ENCODE measurements at places on chromosomes 2 and 18.

DNA sequence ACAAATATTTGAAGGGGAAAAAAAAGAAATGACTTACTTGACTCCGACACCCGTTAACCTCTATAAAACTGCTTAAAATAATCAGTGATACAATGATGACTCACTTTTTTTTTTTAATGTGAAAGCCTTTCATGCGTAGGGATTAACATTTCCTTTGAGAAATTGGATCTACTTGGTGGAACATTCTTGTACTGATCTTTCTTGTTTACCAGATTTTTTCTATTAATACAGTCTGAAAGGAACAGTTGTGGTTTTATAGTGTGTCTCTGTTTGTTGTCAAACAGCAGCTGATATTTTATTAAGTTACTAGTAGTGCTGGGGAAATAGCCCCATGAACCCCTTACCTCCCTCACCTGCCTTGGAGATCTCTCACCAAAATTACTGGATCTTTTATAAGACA, 40.2 kb upstream of the NEB start:
- peak; percentile 91 for ATAC-seq

- ATAC-seq: no peak
Observed at GRCh38 chr2:219752726-219753125, 125.3 kb downstream of the SLC4A3 start.

DNA sequence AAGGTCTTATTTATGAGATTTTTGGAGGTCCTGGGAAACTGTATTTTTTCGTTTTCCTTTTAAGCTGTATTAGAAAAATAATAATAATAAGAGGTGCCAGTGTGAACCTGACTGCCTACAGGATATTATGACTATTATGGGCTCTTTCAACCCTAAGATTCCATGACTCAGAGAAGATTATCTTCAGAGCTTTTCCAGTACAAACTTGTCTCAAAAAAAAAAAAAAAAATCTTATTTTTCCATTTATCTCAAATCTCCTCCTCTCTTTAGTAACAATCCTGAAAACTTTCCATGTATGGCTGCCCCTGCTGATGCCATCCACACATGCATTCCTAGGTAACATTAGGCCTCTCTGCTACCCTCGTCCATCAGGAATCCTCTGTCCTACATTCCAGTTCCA, 36.7 kb upstream of the RPE start:
- no peak for ATAC-seq

- ATAC-seq: peak; percentile 95
Observed at GRCh38 chr2:186575302-186575701, 14.6 kb upstream of the ITGAV start.

DNA sequence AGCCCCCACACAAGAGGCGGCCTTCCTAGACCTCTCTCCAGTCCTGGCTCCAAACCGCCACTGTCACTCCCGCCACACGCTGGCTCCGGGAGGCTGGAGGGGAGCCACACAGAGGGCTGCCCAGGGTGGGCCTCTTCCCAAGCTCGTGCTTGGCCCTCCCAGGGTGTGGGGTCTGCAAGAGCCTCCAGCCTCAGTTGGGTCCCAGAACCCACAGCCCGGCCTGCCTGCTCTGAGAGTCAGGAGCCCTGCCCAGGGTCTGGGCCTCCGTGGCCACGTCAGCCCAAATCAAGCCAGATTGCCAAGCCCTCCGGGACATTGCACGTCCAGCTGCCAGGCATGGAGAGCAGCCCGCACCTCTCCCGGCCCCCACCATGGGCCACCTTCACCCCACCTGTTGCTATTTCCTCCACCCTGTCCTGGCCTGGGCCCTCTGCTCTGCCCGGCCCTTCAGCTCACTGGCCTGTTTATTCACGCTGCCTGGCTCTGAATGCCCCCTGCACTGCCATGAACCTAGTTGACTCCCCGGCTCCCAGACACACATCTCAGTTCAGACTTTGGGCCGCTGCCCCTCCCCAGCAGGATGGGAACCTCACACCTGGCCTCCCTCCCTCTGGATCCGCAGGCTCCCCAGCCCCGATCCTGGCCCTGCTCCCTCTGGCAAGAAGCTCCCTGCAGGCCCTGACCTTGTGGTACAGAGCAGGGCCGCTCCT, 61.0 kb downstream of the BIN1 start:
- no peak for ATAC-seq

DNA sequence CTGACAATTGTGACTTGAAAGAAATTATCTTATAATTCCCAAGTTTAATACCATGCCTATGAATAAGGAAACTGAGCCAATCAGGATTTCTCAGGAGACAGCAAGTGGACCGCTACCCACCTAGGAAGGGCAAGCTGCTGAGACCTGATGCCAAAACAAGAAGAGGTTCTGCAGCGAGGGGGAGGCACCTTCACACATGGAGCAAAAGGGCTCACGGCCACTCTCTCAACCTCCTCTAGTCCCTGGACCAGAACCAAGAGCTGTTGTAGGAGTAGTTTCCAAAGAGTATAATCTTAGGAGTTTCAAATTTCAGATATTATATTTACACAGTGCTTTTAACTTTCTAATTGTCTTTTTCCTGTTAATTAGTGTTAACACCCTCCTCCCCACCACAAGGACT, 154.7 kb upstream of the ETAA1 start:
- no peak for ATAC-seq

- no peak for ATAC-seq
Observed at GRCh38 chr18:9571546-9571945, 42.8 kb downstream of the PPP4R1 start.

DNA sequence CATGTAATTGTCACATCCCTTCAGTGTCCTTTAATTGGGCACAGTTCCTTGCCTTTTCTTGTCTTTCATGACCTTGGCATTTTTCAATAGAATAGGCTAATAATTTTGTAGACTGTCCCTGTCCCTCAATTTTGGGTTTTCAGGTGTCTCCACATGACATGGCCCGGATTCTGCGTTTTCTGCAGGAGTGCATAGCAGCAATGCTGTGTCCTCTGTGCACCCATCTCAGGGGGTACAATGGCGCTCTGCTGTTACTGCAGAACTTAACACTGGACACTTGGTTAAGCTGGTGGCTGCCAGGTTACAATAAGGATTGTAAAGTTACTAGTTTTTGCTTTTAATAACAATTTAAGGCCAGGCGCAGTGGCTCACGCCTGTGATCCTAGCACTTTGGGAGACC, 51.3 kb downstream of the INPP5D start:
- ATAC-seq: no peak

GRCh38 chr2:152405206-152406118, 70.5 kb downstream of the FMNL2 start:
- no peak for ATAC-seq
